A549 (cell line): ENCODE measurements at places on chromosomes 6 and 20.
A peak's percentile ranks its signal among the peaks of the same experiment; 100 is the strongest.

GRCh38 chr6:43338243-43338642, 29.6 kb upstream of the CRIP3 start:
- no peak for DNase-seq

DNA sequence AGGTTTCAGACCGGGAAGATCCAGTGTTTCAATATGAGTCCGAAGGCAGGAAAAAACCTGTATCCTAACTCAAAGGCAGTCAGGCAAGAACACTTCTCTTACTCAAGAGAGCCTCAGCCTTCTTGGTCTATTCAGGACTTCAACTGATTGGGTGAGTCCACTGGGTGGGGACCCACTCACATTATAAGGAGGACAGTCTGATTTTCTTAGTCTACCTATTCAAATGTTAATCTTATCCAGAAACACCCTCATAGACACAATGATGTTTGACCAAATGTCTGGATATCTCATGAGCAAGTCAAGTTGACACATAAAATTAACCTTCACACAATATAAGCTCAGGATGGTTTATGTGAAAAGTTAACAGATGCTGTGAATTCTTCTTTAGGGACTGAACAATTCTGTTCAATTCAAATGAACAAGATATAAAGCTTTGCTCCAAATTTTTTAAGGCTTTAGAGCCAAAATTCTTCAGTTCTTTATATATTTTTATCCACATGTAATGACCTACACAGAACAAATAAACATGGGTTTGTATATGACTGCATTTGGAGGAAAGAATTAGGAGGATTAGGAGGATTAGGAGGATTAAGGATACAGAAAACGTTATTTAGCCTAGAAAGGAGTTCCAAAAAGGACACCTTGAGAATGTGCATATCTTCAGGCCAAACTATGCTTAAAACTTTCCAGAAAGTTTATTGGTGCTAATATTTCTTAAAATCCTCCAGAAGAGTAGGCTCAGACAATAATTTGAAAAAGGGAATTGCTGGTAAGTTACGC, 35.3 kb upstream of the LAMA2 start:
- no peak for DNase-seq

GRCh38 chr6:91539456-91539855, 952.6 kb upstream of the MAP3K7 start:
- no peak for DNase-seq

DNA sequence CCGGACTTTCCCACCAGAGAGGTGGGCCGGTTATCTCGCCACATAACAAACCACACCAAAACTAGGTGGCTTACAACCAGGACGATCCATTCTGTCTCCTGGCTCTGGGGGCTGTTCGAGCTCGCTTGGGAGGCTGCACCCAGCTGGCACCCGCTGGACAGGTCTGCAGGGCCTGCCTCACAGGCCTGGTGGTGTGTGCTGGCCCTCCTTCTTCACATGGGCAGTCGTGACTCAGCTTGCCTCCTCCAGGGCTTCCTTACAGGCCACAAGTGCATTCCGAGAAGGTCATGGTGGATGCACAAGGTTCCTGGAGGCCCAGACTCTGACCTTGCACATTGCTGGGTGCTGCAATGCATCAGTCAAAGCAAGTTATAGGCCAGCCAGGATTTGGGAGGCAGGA, 34.2 kb downstream of the FOXF2 start:
- no peak for DNase-seq

- peak; percentile 20 for DNase-seq
Observed at GRCh38 chr6:84220809-84221409, 6.5 kb downstream of the CEP162 start.

DNA sequence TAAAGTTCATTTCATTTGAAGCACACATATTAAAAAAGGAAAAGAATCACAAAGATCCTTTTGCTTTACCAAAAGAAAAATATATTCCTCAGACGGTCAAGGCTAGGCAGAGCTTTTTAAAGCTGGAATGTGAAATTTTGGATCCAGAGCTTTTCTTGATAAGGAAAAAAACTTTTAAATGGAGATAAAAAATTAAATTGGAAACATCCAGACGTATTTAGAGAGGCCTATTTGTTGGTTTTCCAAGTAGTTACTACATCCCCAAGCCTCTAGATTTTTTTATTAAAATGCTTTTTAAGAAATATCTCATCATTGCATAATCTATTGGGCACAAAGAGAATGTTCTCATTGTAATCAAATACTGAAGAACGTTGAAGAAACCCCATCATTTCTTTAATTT, 385.7 kb upstream of the CITED2 start:
- DNase-seq = no peak

GRCh38 chr6:111338843-111339242, 144.2 kb downstream of the REV3L start:
- DNase-seq = no peak

DNA sequence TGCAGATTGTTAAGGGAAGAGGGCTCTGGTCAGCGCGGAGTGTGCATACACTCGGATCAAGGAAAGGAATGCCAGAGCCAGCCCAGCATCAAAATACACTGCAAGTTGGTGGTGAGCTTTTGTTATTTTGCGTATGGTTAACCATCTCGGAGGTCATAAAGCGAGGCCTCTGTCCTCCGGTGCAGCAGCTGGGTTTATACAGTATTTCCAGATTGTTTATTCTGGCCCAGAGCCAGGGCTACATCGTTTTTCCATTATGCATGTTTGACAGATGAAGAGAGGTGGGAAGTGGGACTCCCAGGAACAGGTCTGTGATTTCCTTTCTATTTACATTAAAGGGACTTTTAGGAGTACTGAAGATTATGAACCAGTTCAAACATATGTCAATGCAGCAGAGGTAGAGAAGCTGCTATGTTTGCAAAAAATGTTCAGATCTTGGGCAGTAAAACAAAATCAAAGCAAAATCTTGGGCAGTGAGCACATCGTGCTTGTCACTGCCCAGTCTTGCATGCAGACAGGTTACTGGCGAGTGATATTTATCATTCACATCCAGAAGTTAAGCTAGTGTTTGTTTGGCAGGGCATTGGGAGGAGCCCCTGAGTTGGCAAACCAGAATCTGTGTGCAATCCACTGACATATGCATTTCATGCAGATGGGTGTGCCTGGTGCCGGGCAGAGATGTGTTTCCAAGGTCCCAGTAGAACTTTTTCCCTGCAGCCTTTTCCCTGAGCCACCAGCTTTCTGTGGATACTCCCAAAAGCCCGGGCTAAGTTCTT, 256.3 kb upstream of the TAB2 start:
- DNase-seq = peak; percentile 49

DNA sequence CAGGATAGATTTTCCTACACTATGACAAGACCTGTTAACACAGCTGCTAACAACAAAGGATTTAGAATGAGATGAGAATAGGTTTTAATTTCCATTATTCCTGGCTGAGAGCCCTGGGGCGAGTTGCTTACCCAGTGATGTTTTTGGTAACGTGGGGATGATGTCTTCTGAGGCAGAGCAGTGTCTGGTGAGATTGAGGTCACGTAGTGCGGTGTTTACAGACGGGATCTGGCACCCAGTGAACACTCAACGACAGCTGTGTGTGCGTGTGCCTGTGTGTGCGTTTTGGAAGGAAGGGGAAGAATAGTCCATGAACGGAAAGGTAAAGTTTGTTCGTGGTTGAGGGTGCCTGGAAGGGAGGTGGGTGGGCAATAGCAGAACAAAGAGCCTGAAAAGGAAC, 384.7 kb downstream of the C6orf118 start:
- DNase-seq = no peak

- DNase-seq = no peak
Observed at GRCh38 chr6:45479834-45480751, 102.4 kb upstream of the SUPT3H start.

- no peak for DNase-seq
Observed at GRCh38 chr6:170018422-170018935, 267.1 kb downstream of the ERMARD start.

DNA sequence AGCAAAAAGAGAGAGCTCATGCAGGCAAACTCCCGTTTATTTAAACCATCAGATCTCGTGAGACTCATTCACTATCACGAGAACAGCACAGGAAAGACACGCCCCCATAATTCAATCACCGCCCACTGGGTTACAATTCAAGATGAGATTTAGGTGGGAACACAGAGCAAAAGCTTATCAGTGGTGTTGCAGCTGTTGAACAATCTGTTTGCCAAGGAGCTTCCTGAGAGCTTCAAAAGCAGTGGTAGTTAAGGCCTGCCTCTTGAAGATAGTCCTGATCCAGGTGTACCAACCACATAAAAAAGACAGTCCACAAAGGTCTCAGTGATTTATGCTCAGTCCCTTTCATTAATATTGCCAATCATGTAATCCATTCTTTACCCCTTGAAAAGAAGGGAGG, 269.4 kb upstream of the IRAK1BP1 start:
- DNase-seq = no peak

GRCh38 chr6:81772741-81773140, 20.3 kb upstream of the TENT5A start:
- no peak for DNase-seq

- no peak for DNase-seq
Observed at GRCh38 chr6:40796260-40797221, 209.4 kb upstream of the LRFN2 start.

- no peak for DNase-seq
Observed at GRCh38 chr6:111990214-111990613, 63.7 kb upstream of the CCN6 start.

DNA sequence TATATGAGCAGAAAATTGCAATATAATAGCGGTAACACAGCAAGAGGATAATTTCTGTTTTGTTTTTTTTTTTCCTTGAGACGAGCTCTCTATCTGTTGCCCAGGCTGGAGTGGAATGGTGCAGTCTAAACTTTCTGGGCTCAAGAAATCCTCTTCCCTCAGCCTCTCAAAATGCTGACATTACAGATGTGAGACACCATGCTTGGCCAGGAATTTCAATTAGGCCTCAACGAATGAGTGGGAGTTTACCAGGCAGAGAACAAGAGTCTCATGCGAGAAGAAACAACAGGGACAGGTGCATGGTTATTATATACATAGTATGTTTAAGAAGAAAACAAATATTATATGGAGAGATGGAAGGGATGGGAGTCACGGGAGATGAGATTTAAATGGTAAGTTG, 111.4 kb downstream of the ATXN1 start:
- DNase-seq = no peak

DNA sequence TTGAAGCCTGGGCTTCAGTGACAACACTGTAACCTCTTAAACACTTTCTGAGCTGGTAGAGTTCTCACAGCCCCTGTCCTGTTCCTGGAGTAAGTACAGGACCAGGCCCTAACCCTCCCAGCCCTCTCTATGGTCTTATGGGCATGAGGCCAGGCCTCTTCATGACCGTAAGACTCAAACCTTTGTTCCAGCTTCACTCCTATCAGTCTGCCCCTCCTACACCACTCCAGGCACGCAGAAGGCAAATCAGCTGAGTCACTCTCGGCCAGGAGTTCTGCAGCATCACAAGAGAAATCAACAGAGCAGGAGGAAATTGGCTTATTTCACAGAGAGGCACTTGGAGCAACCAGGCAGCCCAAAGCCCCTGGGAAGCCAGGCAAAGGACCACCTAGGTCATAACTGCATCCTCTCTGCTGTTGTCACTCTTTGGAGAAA, 25.3 kb upstream of the CHD6 start:
- peak; percentile 87 for DNase-seq

DNA sequence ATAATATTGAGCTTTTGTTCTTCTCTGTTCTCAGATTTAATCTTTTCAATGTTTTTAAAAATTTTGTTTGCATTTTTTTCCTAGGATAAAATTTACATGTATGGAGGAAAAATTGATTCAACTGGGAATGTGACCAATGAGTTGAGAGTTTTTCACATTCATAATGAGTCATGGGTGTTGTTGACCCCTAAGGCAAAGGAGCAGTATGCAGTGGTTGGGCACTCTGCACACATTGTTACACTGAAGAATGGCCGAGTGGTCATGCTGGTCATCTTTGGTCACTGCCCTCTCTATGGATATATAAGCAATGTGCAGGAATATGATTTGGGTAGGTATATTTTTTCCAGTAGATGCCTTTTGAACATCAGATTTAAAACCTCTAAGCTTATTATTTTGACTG, 89.8 kb downstream of the ATRN start:
- no peak for DNase-seq

DNA sequence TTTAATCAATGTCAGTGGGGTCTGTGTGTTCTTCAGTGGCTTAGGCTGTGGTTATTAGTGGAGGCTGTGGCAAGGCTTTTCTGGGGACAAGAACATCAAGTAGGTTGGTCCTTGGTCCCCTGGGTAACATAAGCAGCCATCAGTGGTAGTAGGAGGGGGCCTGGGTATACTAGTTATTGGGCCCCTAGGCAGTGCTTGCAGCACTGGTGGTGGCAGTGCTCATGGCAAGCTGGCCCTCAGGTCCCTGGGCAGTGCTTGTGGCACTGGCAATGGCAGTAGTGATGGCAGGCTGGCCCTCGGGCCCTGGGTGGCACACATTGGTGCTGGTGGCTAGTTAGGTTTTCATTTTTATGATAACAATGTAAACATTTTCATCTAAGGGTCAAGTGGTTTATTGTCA, 32.5 kb upstream of the MAS1 start:
- DNase-seq = no peak

DNA sequence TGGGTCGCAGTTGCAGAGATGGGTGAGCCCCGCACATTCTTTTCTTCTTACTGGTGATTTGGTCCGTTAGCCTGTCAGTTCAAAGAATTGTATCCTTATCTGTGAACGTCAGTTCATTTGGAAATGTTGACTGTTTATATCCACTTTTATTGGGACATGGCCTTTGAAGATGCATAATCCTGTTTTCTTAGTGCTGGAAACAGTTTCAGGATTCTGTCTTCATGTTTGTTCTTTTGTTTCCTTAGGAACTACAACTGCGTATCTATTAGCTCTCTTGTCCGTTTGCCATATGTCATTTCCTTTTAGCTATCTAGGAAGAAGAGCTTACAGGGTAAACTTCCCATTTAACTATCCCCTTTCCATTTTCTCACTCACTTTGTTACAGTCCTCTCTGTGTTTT, 35.0 kb upstream of the TULP1 start:
- no peak for DNase-seq

DNA sequence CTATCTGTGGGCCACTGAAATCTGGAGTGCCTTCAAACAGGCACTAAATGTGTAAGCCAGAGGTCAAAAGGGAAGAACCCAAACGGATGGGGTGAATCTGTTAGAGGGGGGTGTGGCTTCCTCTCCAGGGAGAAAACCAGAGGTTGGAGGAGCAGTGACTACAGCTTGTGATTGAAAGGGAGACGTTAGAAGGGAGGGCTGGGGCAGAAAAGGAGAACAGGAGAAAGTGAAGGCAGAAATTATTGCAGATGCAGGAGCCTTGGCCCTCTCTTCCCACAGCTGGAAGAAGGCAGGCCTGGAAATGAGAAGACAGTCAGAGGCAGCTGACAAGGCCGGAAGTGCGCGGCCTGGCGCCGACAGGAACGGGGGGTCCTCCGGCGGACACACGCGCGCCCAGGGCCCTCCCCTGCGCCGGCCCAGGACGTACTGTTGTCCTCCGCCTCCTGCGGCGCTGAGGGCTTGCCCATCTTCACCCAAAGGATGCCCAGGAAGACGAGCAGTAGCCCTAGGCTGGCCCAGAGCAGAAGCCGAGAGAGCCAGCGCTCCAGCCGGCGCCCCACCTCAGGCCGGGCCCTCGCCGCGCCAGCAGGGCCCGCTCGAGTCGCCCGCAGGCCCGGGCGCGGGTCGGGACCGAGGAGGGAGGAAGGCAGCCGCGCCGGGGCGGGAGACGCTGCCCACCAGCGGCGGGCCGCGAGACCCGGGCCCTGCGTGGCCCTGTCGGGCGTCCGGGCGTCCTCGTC, 806 bp downstream of the LEMD2 start:
- peak; percentile 60 for DNase-seq

GRCh38 chr20:60272790-60273189, 314.6 kb downstream of the CDH26 start:
- DNase-seq = no peak

GRCh38 chr6:515267-515666, 123.7 kb downstream of the IRF4 start:
- no peak for DNase-seq
